ENCODE measurements at places on chromosomes 13 and 19. TPM values are rescaled to one million over a fixed set of nuclear protein-coding genes. Genes with fewer than 3 reads are reported as not detected.

DNA sequence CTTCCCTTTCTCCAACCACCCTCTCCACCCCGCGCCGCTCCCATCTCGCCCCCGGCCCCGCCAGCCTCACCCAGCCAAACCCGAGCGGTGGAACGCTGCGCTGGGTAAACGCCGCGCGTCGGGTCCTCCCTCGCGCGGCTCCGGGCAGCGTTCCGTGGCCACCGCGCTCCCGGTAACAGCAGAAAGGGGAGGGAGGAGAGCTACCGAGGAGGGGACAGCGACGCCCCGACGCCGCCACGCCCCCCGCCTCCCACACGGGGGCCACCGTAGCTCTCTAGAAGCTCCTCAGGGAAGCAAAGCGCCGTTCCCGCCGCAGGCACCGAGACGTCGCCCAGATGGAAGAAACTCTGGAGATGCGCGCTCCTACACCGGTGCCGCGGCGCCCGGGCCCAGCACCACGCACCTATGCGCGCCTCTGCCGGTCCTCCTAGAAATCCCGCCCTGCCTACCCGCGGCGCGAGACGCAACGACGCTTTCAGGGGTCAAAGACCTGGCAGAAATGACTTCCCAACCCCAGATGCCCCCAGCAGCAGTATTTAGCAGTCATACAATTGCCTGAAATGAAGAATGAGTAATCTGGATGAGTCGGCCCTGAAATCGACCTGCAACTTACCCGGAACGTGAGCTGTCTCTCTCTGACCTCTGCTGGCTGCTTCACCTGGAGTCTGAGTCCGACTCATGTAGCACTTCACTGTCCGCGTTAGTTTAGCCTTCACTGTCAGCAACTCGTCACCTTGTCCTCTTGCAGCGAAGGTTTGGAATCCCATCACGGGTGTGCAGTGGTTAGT, at the start of gene RUBCNL:
Gene RUBCNL (minus strand): TSS at position 189 of the 788 bp plus-strand sequence. CDS start 14,777 bp downstream, outside the sequence.
- DNase-seq: no peak

- peak; percentile 3 for DNase-seq
These were observed 2758.2 kb downstream of the PCDH9 start for GRCh38 chr13:64471916-64472315.

GRCh38 chr13:99308471-99309087, 1.4 kb upstream of the GPR183 start:
- DNase-seq: no peak

- no peak for DNase-seq
These were observed 279.9 kb downstream of the FOXO1 start for GRCh38 chr13:40386586-40386985.

- no peak for DNase-seq
These were observed 57.8 kb downstream of the GGACT start for GRCh38 chr13:100530671-100531213.

DNA sequence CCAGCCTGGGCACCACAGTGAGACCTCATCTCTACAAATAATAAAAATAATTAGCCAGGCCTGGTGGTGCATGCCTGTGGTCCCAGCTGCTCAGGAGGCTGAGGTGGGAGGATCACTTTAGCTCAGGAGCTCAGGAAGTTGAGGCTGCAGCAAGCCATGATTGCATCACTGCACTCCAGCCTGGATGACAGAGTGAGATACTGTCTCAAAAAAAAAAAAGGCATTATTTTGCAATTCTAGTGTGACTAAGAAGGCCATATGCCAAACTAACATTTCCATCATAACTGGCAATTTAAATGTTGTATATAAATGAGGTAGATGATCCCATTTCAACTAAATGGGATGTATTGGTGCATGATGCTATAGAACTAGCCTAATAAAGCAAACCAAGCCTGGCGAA, 632.8 kb upstream of the KLF12 start:
- no peak for DNase-seq

The CABP5 gene
- not detected for polyA plus RNA-seq

Data from right renal pelvis (tissue), 4 donors.